Suppressor macrophage treated with lipopolysaccharide for 1 hour (primary cell): ENCODE measurements at places on chromosomes 13 and 19.

- DNase-seq: no peak
Observed at GRCh38 chr19:1866693-1867348, 3.4 kb upstream of the KLF16 start.

DNA sequence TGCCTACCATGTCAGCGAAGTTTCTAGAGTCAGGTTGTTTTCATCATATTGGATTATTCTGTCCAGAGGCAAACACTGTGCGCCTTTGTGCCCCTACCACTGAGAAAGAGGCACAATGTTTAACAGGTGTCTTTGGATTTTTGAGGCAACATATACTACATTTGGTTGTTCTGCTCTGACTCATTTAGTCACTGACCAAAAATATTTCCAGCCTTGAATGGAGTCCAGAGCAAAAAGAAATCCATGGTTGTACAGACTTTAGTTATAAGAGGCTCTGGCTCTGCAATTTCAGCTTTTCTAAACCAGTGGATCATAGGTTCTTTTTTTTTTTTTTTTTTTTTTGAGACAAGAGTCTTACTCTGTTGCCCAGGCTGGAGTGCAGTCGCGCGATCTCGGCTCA is 35.7 kb downstream of the LACC1 start:
- no peak for DNase-seq

GRCh38 chr19:5073153-5073844 is 104.4 kb downstream of the KDM4B start:
- no peak for DNase-seq

DNA sequence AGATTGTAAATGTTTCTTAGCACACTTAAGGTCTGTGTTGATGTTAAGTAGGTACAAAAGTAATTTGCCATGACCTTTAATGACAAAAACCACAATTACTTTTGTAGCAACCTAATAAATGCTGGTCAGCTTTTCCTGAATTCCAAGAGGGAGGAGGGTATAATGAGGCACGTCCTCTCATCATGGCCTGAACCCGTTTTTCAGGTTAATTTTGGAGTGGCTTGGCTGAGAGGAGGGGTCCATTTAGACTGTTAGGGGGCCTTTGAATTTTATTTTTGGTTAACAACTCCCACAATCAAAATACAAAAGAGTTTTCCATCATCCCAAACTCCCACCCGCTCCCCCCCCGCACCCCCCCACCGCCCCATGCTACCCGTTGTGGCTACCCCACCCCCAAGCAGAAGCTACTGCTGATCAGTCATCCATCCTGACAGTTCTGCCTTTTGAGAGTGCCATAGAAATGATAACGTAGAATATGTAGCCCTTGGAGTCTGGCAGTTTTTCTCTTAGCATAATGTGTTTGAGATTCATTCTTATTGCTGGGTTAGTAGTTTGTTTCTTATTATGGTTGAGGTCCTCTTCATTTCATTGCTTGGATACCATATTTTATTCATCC is 14.4 kb upstream of the PLEKHF1 start:
- no peak for DNase-seq

DNA sequence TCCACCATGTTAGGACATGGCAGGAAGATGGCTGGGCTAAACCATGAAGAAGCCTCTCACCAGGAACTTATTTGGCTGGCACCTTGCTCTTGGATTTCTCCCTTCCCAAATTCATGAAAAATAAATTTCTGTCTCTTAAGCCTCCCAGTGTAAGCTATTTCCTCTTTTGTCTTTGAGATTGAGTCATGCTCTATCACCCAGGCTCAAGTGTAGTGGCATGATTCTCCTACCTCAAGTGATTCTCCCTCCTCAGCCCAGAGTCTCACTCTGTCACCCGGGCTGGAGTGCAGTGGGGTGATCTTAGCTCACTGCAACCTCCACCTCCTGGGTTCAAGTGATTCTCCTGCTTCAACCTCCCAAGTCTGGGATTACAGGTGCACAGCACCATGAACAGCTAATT is 12.6 kb downstream of the ZNF888 start:
- DNase-seq: no peak

DNA sequence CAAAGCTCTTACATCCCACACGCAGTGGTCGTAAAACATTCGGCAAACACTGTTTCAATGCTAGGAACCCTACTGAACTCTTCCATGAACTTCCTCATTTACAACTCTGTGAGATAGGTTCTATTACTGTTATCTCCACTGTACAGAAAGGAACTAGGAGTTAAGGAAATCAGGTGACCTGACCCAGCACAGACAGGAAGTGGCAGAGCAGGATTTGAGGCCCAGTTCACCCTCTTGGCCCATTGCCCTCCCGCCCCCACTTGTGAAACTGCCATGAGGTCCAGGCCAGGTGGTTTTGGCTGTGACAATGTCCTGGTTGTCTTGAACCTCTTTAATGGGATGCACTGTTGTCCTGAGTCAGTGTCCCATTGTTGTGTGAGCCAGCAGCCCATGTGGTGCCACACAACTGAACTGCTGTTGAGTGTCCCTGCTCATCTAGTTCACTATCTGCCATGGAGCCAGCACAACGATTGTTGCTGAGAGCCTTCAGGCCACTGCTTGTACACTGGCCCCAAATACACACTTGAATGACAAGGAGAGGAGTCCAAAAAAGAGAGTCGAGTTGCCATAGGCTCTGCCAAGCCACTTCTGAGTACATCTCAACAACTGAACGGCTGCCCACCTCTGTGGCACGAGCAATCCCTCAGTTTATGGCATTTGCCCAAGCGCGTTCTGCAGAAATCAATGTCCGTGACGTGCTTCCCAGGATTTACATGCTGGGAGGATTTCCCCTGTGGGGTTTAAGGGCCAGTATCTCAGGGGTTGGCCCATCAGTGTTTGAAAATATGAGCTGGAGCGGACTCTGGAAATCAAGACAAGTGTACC is 484.6 kb downstream of the TSHZ3 start:
- DNase-seq: peak; percentile 27

DNA sequence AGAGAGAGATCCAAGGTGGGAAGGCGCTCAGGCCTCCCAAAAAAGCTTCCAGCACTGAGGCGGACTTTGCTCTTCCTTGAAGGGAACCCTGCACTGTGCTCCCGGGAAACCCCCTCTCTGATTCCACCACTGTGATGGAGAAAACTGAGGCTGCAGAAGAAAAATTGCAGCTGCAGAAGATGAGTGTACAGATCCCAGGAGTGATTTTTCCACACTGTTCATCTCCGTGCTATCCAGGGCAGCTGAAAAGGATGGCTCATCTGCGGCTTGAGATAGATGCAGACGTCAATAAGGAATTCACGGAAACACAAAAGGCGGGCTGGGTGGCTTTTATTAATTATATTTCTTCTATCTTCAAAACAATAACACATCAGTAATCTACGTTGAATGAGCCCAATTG is 26.2 kb downstream of the CCNE1 start:
- no peak for DNase-seq

DNA sequence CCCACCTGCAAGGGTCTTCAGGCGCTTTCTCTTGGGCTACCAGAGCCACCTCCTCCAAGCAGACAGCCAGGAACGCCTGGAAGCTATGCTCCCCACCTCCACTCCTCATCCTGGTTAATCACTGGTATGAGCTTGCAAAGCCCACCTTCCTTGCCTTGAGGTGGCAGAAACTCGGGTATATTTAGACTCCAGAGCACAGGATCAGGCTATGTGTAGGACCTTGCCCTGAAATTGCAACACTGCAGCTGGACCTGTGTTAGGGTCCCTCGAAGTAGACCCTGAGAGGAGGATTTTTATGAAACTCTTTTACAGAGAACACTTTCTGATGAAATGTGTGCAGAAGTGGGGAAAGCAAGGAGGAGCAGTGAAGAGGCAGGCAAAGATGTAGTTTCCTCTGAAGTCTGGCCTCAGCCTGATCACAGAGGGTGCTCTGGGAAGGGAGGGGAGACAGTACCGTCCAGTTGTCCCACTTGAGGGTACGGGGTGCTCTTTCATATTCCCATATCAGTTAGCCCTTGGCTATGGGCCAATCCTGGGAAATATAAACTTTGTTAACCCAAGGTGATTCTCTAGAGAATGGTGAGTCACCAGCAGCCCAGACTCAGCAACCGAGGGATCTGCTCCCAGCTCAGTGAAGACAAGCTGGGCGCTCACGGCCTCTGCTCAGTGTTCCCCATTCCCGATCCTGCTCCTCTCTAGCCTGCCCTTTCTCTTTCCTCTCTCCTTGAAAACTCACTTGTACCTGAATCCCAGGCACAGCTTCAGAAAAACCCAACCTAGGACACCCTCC is 157.9 kb downstream of the UQCRFS1 start:
- DNase-seq: no peak

GRCh38 chr13:32150794-32151193 is 119.2 kb downstream of the FRY start:
- DNase-seq: no peak

GRCh38 chr13:57569986-57570385 is 61.6 kb upstream of the PCDH17 start:
- DNase-seq: no peak
